Stimulated activated CD8-positive, alpha-beta memory T cell treated with anti-CD3 and anti-CD28 coated beads, Interleukin-12 subunit alpha, Interleukin-12 subunit beta, amount 100 ng/mL, for 4 hours (primary cell): ENCODE measurements at places on chromosomes 12 and 14.

DNA sequence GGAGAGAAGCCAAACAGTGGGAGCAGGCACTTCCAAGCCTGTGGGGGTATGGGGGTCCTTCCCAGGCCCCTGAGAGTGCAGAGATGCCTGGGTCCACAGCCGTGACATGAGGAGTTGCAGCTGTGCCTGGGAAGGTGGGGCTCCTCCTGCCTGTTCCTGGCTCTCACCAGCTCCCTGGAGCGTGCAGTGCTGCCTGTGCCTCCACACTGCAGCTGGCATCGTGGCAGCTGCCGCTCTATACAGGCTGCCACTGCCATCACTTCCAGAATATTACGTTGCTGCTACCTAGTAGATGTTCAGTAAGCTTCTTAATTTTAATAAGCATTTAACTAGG, 223.7 kb downstream of the KCNC2 start:
- DNase-seq: no peak

DNA sequence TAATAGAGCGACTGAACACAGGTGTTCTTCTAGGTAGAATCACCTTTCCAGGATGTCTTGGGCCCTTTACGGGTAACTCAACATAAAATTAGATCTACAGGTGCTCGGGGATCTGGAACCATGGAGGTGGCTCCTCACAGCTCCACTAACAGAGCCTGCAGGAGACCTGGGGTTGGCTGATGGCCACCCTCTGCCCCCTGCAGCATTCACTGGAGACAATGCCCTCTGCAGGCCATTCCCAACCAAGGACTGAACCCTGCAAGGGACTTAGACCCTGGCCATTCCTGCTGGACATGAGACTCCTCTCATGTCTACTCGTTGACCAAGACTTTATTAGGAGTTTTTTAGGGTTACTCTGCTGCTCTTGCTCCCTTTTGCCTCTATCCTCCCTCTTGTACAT, 58.5 kb upstream of the PPP4R3A start:
- DNase-seq: no peak

GRCh38 chr14:87052646-87053225, 940.2 kb downstream of the GALC start:
- DNase-seq: no peak

DNA sequence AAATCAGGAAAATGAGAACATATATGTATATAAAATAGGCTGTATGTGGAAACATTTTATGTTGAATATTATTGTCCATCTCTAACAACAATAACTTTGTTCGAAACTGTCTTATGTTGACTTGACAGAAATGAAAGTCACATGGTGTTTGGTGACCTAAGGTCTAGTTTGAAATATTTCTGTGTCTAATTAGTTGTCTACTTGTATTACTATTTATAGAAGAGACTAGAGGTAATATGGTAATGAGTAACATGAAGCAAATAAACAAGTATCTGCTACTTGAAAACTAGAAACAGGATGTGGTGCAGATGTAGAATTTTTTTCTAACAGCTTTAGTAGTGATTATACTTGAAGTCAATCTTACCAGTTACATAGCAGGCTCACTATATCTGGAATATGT, 3.9 kb downstream of the GPHN start:
- DNase-seq: no peak

GRCh38 chr14:41404126-41404525, 202.6 kb upstream of the LRFN5 start:
- no peak for DNase-seq

- no peak for DNase-seq
These were observed 35.4 kb downstream of the RAD52 start for GRCh38 chr12:913919-914698.
